Pancreas (tissue), 10 donors: ENCODE measurements at places on chromosomes 1 and 21.

DNA sequence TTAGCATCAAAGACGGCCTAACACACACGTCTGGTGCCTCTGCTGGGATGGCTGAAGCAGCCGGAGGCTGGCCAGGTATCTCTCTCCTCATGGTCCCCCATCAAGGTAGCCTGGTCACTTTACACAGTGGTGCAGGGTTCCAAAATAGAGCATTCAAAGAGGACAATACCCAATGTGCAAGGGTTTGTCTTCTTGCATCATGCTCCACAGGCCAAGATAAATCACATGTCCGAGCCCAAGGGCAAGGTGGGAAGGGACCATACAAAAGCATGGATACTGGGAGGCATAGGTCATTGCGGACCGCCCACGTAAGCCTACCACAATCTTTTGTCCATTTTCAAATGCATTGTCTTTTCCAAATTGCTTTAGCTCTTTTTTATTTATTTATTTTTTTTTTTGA lies 23.8 kb upstream of the TINAGL1 start:
- no peak for DNase-seq

DNA sequence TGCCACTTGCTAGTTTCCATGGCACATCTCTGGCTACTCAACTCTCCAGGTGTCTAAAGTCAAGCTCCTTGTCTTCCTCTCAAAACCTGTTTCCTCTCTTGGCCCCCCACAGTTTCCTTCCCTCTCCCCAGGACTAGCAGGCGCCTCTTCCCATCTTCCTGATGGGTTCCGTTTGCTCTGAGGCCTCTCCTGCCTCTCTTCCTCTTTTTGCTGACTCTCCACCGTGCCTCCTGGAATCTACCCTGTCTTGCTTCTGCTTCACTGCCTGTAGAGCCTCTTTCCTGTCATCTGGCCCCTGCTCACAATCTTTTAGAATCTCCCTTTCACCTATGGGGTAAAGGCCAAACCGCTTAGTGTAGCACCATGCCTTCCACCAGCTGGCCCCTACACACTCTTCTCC lies 21.8 kb upstream of the LHX4 start:
- DNase-seq = no peak

DNA sequence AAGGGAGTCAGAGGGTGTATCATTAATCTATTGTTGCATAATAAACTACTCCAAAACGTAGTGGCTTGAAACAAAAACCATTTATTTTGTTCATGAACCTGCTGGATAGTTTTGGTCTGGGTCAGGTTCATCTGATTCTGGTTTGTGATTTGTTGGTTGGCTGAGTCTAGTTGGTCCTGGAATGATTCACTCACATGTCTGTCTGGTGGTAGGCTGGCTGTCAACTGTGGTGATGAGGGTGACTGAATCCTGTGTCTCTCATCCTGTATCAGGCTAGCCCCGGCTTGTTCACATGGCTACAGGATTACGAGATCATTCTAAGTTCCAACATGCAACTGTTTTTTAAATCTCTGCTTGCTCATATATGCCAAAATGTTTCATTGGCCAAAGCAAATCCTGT lies 22.5 kb upstream of the SIKE1 start:
- DNase-seq = no peak

GRCh38 chr1:84883286-84883685 lies 9.7 kb downstream of the LPAR3 start:
- no peak for DNase-seq

GRCh38 chr21:16159213-16159970 lies 429.6 kb downstream of the USP25 start:
- DNase-seq = no peak

- no peak for DNase-seq
These were observed 13.5 kb downstream of the SLC2A1 start for GRCh38 chr1:42945164-42945563.

DNA sequence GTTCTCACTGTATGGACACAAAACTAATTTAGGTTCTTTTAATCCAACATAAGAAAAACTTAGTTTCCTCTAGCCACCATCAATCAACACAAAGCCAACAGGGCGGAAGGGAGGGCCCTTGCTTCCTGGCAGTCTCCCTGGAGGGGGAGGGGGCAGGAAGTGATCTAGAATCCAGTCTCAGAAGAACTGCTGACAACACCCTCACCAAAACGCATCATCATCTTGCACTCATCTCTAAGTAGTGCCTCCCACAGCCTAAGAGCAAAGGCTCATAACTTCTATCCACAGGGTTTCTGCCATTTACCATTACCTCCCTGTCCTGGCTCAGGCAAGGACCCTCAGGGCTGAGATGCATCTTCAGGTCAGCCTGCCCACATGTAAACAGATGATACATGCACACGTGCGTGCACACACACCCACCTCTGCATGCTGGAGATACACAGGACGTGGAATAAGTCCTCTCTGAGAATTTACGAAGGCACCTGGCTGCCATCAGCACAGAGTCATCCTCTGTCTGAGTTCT lies 20.5 kb downstream of the HIVEP3 start:
- DNase-seq = no peak

DNA sequence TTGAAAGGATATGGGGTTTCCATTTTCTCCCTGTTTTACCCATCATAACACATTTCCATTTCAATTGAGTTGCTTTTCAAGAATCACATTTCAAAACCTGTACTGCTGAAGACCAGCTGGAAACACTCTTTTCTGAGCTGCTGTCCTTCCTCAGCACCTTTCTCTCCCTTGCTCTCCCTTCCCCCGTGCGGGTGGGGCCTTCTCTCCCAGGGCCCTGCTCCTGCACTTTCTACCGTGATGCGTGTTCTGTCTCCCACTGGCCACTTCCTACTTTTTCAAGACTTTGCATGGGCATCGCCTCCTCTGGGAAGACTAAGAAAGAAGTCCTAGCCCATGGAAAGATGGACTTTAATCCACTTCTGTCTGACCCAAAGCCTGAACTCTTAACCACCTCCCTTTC lies 390.4 kb downstream of the PTPRU start:
- DNase-seq = no peak

- no peak for DNase-seq
These were observed 41.7 kb downstream of the TMEM53 start for GRCh38 chr1:44632598-44632997.

GRCh38 chr1:168372307-168372706 lies 91.6 kb downstream of the TBX19 start:
- DNase-seq = no peak

DNA sequence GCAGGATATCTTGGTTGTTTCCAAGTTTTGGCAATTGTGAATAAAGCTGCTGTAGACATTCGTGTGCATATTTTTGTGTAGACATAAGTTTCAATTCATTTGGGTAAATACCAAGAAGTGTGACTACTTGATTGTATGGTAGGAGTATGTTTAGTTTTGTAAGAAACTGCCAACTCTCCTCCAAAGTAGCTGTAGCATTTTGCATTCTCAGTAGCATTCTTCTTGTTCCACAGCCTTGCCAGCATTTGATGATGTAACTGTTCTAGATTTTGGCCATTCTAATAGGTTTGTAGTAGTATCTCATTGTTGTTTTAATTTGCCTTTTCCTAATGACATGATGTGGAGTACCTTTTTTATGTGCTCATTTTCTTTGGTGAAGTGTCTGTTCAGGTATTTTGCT lies 38.6 kb upstream of the PLA2G4A start:
- no peak for DNase-seq

DNA sequence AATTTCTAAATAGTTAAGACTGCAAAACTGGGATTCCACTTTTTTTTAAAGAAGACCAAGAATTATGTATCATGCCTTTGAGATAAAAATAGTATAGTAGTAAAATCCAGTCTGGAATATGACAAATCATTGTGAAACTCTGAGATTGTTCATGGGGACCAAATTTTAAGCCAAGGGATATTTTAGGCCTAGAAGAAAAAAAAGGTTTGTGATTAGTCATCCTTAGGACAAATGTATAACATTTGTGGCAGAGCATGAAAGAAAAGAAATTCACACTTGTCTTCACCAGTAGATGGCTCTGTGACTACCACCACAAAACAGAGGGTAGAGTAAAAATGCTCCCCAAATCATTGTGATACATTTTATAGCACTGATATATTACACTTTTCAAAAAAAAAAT lies 226.1 kb downstream of the KCTD3 start:
- DNase-seq = no peak

DNA sequence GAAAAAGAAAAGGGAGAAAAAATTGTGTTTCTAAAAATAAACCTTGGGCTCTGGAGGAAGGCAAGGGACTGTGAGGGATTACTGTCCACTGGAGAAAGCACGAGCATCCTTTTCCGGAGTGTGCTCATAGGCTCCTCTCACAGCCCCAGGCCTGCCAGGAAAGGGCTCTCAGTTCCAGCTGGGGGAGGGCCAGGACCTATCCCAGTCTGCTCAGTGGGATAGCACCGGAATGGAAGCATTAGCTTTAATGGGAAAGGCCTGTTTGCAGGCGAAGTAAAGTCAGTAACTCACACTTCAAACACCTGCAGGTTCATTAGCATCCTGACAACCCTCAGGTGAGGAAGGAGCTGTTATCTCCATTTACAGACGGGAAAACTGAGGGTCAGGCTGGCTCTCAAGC lies 113.9 kb upstream of the USP24 start:
- DNase-seq = no peak

DNA sequence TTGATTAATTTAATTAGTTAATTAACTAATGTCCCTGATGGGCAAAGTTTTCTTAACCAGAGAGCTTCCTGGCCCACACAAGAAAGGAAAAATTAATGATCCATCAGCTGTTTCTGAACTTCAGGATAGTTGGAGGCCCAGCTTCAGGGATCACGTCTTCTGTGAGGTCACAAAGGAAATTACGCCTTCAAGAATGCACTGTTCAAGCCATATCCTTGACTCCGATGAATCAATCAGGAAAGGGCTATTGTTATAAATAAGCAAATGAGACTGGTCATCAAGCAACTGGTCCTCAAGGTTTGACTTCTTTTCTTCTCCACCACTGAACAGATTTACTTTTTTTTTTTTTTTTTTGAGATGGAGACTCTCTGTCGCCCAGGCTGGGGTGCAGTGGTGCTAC lies 40.6 kb downstream of the TCP10L start:
- DNase-seq = no peak

GRCh38 chr1:61445269-61445825 lies 279.6 kb downstream of the TM2D1 start:
- DNase-seq = no peak

DNA sequence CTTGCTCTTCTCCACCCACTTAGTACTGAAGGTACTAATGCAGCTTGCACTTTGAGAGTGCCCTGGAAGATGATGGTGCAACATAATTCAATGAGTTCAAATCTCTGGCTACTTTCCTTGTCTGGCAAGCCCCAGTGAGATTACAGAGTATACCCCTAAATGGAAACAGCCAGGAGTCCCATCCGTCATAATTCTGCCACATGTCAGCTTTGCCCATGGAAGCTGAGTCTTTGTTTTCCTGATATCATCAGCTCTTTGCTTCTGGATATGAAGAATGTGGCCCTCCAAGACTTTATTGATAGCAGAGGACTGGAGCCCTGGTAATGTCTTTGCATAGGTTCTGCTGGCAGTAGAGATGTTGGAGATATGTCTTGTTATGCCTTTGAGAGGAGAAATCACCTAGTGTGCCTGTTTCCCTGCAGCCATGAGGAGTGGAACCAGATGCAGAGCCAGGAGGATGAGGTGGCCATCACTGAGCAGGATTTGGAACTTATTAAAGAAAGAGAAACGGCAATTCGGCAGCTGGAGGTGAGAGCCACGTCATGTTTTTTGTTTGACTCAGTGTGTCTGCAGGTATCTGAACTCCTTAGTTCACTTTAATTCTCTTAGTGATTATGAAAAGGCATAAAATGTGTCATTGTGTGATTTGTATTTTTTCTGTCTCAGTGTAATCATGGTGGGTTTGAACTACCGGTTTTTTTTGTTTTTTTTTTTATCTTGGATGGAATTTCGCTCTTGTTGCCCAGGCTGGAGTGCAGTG lies 18.7 kb upstream of the PPP1R8 start:
- DNase-seq = no peak

DNA sequence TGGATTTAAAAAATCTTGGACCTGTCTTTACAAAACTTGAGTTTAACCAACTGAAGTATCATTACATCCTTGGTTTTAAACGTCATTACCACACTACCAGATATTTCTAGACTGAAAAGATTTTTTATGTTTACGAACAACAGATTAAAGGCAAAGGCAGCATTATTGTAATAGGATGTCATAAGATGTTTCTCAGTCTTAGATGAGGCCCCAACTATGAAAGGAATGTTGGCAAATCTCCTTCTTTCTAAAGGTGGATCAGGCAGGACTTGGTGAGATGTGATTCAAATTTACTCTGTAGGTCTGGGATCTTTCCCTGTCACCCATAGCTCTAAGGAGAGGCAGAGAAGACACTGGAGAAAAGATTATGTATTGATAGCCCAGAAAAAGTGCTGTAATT lies 417.9 kb downstream of the PTBP2 start:
- DNase-seq = no peak

DNA sequence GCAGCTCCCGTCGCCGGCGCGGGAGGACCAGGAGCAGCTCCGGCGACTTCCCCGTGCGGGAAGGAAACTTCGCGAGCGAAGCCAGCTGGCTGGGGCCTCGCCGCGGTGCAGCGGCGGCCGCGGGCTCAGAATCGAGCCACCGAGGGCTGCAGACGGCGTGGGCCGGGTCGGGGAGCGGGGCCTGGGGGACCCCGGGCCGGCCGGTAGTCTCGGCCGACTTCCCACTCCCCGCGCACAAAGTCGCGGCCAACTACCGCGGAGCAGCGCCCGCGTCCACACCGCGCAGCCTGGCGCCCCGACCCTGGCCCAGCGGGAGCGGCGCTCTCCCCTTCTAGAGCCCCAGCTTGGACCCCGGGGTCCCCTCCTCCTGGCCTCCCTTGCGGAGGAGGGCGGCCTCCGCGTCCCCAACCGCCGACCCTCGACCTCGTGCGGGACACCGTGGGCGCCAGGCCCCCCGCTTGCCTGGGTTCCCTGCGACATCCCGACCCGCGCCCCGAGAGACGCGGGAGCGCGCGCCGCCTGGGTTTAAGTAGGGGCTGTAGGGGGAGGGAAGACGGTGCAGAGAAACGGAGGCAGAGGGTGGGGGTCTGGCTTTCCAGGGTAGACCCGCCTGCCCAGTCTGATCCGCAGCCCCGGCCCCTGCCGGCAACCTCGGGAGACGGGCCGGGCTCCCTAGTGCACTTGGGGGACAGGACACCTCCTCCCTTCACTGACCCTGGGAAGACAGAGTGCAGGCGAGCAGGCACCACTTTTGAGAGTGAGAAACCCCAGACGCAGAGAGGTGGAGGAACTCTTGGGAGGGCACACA lies 4.7 kb downstream of the PRDM16 start:
- no peak for DNase-seq

DNA sequence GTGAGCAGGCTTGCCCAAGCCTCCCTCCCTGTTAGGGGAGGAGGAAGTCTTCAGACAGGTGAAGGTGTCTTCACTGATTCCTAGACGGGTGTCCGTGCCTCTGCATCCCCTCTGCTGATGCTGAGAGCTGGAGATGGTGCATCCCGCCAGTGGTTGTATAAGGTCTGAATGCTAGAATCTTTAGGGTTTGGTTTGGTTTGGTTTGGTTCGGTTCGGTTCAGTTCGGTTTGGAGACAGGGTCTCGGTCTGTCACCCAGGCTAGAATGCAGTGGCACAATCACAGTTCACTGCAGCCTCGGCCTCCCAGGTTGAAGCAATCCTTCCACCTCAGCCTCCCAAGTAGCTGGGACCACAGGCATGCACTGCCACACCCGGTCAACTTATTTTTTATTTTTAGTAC lies 153.6 kb downstream of the PGBD5 start:
- peak; percentile 35 for DNase-seq

GRCh38 chr21:41973861-41974751 lies 20.3 kb upstream of the C2CD2 start:
- DNase-seq = no peak

GRCh38 chr1:19815801-19816736 lies 986 bp upstream of the RNF186 start:
- peak; percentile 92 for DNase-seq

- DNase-seq = no peak
These were observed 911.1 kb downstream of the KCNT2 start for GRCh38 chr1:195697130-195697529.

- peak; percentile 15 for DNase-seq
These were observed 116.5 kb upstream of the C1orf174 start for GRCh38 chr1:4016351-4017130.
